ENCODE measurements at places on chromosomes 6 and 20. TPM values are rescaled to one million over a fixed set of nuclear protein-coding genes. Genes with fewer than 3 reads are reported as not detected.

DNA sequence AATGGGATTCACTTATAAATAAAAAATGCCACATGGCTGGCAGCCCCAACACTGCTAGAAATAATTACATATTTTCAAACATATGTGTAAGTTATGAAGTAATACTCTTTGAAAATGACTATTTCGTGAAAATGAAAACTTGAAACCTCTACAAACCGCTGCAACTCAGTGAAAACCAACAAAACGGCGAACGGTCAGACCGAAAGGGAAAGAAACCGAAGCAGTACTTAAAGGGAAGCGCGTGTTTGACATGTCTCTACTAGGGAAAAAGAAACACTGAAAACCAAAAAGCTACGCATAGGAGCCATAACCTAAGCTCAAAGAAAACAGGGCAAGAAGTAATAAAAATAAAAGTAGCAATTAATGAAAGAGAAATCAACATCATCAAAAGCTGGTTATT is 121.0 kb upstream of the GGTLC1 start:
- peaks cover 7% of the 10 kb centered on the region for H3K4me1 ChIP-seq
- H3K36me3 ChIP-seq: no peaks in the 10 kb centered on the region
- H3K4me3 ChIP-seq: no peak overlapping the region
- no peak overlapping the region for H3K27ac ChIP-seq
- H3K27me3 ChIP-seq: peaks cover 3% of the 10 kb centered on the region

- DNase-seq: no peak
- H3K27me3 ChIP-seq: no peaks in the 10 kb centered on the region
- no peaks in the 10 kb centered on the region for H3K36me3 ChIP-seq
- no peak overlapping the region for H3K4me3 ChIP-seq
- H3K27ac ChIP-seq: no peak overlapping the region
- no peaks in the 10 kb centered on the region for H3K4me1 ChIP-seq
Observed at GRCh38 chr6:64263778-64264177, 628.2 kb downstream of the PHF3 start.

- no peak overlapping the region for H3K27ac ChIP-seq
- H3K4me1 ChIP-seq: no peaks in the 10 kb centered on the region
- H3K36me3 ChIP-seq: no peaks in the 10 kb centered on the region
- no peaks in the 10 kb centered on the region for H3K27me3 ChIP-seq
- H3K4me3 ChIP-seq: no peak overlapping the region
- DNase-seq: no peak
Observed at GRCh38 chr6:66896415-66896814, 1189.4 kb upstream of the EYS start.

GRCh38 chr6:113564371-113565171 is 292.6 kb upstream of the MARCKS start:
- peak; percentile 87 for DNase-seq
- no peaks in the 10 kb centered on the region for H3K36me3 ChIP-seq
- peak overlapping the region; percentile 87 for H3K27ac ChIP-seq
- peaks cover 61% of the 10 kb centered on the region for H3K4me1 ChIP-seq
- H3K4me3 ChIP-seq: peak overlapping the region; percentile 84
- peaks cover 1% of the 10 kb centered on the region for H3K27me3 ChIP-seq

- no peak overlapping the region for H3K4me3 ChIP-seq
- H3K4me1 ChIP-seq: peaks cover 5% of the 10 kb centered on the region
- H3K27me3 ChIP-seq: peaks cover 2% of the 10 kb centered on the region
Observed at GRCh38 chr20:41462372-41463161, 95.9 kb upstream of the EMILIN3 start.

- H3K4me1 ChIP-seq: peaks cover 21% of the 10 kb centered on the region
- H3K27me3 ChIP-seq: no peaks in the 10 kb centered on the region
- H3K27ac ChIP-seq: no peak overlapping the region
Observed at GRCh38 chr6:73200247-73200646, 25.0 kb downstream of the KHDC1L start.

DNA sequence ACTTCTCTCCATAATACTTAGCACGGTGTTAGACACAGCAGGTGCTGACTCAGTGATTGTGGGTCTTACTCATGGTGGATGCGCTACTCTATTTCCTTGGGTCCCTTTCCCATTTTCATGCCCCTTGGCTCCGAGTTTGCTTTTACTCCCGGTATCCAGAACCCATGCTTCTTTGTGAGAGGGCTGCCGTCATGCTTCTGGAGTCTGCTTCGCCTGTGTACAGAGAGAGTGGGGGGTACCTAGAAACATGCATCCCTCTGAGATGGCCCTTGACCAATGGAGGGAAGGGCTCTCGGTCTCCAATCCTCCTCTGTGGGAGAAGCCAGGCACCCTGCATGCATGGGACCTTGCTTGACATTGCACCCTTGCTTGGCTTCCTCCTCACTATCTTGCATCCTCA is 160.4 kb downstream of the NRN1 start:
- no peaks in the 10 kb centered on the region for H3K27me3 ChIP-seq
- no peaks in the 10 kb centered on the region for H3K36me3 ChIP-seq
- H3K27ac ChIP-seq: no peak overlapping the region
- no peaks in the 10 kb centered on the region for H3K4me1 ChIP-seq

DNA sequence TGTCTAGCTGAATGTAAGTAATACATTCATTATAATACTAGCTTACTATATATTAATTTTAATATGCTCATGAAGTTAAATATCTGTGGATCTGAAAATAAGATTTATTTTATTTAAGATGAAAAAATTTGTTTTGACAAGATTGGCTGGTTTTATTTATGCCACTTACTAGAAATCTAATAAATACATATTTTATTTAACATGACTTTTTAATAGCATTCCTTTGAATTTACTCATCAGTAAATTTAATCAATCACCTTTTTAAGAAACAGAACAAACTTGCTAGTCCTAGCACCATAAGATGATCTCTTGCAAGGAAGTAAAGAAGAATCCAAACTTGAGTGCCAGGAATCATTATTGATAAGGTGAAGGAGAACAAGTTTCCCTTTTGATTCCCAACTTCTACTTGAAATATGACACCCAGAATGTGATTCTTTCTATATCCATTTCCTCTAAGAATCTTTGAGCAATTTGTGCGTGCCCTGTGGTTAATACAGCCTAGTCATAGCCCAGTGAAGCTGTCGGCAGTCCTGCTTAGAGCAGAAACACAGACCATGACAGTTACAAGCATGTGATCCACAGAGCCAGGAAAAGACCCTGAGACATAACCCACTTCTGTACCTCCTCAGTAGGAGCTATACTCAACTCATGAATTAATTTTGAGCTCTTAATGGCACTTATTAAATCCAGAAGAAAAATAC is 282.3 kb upstream of the QKI start:
- H3K27ac ChIP-seq: no peak overlapping the region
- H3K36me3 ChIP-seq: no peaks in the 10 kb centered on the region
- no peaks in the 10 kb centered on the region for H3K4me1 ChIP-seq
- DNase-seq: no peak
- no peaks in the 10 kb centered on the region for H3K27me3 ChIP-seq

GRCh38 chr20:46157625-46158024 is 39.5 kb downstream of the CD40 start:
- H3K27ac ChIP-seq: no peak overlapping the region
- no peaks in the 10 kb centered on the region for H3K4me1 ChIP-seq
- H3K27me3 ChIP-seq: peaks cover 26% of the 10 kb centered on the region
- DNase-seq: no peak
- no peaks in the 10 kb centered on the region for H3K36me3 ChIP-seq
- no peak overlapping the region for H3K4me3 ChIP-seq

- H3K27ac ChIP-seq: peak overlapping the region; percentile 96
- peak; percentile 21 for DNase-seq
- H3K27me3 ChIP-seq: peaks cover 2% of the 10 kb centered on the region
- peaks cover 62% of the 10 kb centered on the region for H3K4me1 ChIP-seq
- H3K36me3 ChIP-seq: peaks cover 10% of the 10 kb centered on the region
- H3K4me3 ChIP-seq: peak overlapping the region; percentile 96
Observed at GRCh38 chr6:121436960-121437850, 1.8 kb downstream of the GJA1 start.

DNA sequence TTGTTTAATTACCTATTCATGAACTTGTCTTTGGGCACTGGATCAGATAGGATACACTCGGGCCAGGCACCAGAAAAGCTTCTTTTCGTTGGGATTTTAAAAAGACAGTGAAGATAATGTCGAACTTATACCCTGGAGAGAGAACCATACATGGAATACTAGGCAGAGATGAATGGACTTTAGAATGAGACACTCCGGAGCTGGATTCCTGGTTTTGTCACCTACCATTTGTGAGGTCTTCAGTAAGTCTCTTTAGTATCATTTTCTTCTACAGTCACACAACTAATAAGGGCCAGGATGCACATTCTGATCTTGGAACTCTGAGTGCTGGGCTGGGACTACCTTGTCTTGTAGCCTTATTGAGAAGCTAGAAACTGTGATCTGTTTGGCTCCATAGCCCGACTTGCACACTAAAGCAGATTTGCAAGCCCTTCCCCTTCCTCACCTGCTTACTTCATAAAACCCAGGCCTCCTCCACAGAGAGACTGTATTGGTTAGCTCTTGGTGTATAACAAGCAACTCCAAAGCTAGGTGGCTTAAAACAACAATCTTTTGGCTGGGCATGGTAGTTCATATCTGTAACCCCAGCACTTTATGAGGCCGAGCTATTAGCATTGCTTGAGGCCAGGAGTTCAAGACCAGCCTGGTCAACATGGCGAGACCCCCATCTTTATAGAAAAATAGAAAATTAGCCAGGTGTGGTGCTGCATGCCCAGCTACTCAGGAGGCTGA is 7.4 kb upstream of the IFT52 start:
- H3K4me1 ChIP-seq: peaks cover 22% of the 10 kb centered on the region
- no peaks in the 10 kb centered on the region for H3K36me3 ChIP-seq
- peaks cover 10% of the 10 kb centered on the region for H3K27me3 ChIP-seq
- H3K27ac ChIP-seq: no peak overlapping the region
- no peak overlapping the region for H3K4me3 ChIP-seq

DNA sequence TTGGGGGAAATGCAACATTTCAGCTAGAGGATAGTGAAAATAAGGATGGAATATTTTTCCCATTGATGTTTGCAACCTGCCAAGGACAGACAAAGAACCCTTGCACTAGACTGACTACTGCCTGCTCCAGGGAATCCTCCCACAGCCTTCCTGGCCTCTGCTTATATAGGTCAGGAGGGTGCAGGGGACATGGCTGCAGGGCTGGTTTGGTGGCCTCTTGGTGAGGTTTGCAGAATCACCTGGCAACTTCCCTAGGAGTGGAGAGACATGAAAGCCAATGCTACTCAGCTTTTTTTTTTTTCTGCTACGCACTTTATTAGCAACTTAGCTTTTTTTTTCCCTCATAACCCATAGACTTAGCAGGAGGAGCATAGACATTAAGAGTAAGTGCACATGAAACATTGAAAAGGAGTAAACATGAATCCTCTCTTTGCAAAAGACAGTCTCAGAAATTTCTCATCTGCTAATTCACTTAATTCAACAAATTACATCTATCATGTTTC is 39.8 kb upstream of the CDYL start:
- no peak for DNase-seq
- H3K4me1 ChIP-seq: peaks cover 28% of the 10 kb centered on the region
- H3K4me3 ChIP-seq: no peak overlapping the region
- H3K27me3 ChIP-seq: no peaks in the 10 kb centered on the region
- H3K27ac ChIP-seq: no peak overlapping the region
- no peaks in the 10 kb centered on the region for H3K36me3 ChIP-seq

DNA sequence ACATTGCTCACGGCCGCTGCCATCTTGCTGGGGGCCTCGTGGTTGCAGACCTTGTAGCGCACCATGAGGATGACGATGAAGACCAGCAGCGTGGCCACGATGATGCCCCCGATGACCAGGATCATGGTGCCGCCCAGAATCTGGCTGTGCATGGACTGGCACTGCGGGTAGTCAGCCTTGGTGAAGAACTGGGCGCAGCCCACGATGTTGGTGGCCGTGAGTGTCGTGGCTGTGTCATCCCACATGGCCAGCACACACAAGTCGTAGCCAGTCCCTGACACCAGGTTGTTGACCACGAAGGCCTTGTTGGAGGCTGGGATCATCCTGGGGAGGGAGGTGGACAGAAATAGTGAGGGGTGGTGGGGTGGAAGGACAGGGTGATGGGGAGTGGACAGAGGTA is 194.6 kb downstream of the LRFN2 start:
- H3K4me3 ChIP-seq: no peak overlapping the region
- DNase-seq: no peak
- H3K4me1 ChIP-seq: no peaks in the 10 kb centered on the region
- H3K36me3 ChIP-seq: no peaks in the 10 kb centered on the region

DNA sequence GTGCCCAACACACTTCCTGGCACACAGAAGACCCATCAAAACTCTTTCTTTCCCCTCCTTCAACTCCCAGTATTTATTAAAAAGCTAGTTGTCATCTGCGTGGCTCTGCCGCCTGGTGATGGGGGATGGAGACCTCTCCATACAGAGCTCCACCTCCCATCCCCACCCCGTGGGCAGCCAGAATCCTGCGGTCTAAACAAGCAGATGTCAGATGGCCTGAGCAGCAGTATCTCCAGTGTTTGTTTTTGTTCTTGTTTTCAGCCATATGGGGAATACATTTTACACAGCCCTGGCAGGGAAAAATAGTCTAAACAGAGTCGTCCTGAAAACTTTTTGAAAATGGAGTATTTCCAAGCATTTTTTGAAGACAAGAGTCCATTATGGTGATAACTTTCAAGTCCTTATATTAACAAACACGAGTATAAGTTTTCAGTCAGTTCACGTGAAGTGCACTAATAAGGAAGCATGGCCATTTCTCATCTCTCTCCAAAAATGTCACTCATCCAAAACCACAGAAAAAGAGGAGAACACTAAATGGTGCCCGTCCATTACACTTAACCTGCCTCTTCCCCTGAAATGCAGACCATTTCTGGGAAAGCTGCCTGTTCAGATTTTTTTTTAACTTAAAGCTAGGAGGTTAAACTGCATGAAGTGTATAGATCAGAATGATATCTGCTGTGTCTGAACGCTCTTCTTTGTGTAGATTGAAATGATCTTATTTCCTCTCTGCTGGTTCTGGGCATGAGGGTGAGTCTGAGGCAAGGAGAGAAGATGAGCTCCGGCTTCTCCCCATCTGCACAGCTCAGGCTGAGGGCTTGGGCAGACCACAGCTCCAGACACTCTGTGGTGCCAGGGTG is 91.0 kb downstream of the TCP11 start:
- no peak overlapping the region for H3K27ac ChIP-seq
- peaks cover 20% of the 10 kb centered on the region for H3K4me1 ChIP-seq
- no peak for DNase-seq
- no peaks in the 10 kb centered on the region for H3K27me3 ChIP-seq

GRCh38 chr6:42084889-42085288 is 34.6 kb downstream of the TAF8 start:
- H3K4me3 ChIP-seq: no peak overlapping the region
- no peaks in the 10 kb centered on the region for H3K36me3 ChIP-seq
- peaks cover 15% of the 10 kb centered on the region for H3K4me1 ChIP-seq

GRCh38 chr20:37523911-37524700 is 3.1 kb downstream of the NNAT start:
- H3K27me3 ChIP-seq: peaks cover 9% of the 10 kb centered on the region
- peaks cover 54% of the 10 kb centered on the region for H3K4me1 ChIP-seq
- H3K27ac ChIP-seq: peak overlapping the region; percentile 68
- H3K4me3 ChIP-seq: peak overlapping the region; percentile 88
- H3K36me3 ChIP-seq: peaks cover 25% of the 10 kb centered on the region

- no peak overlapping the region for H3K27ac ChIP-seq
- peaks cover 22% of the 10 kb centered on the region for H3K27me3 ChIP-seq
- DNase-seq: no peak
Observed at GRCh38 chr20:24771542-24772061, 177.5 kb upstream of the CST7 start.

Gene SNAI1
- total RNA-seq: 5.0 TPM

Gene RFX6
- not detected for total RNA-seq

Gene PCIF1
- 17.4 TPM for total RNA-seq

Gene UQCC2
- total RNA-seq: 155 TPM

Gene TFAP2A
- 82.1 TPM for total RNA-seq

Gene CCN5
- total RNA-seq: not detected

Gene DZANK1
- 1.6 TPM for total RNA-seq

Data from HFFc6 (cell line).